Right lobe of liver (tissue), 6 donors: ENCODE measurements at places on chromosomes 11 and 22. TPM values are rescaled to one million over a fixed set of nuclear protein-coding genes. Genes with fewer than 3 reads are reported as not detected.

DNA sequence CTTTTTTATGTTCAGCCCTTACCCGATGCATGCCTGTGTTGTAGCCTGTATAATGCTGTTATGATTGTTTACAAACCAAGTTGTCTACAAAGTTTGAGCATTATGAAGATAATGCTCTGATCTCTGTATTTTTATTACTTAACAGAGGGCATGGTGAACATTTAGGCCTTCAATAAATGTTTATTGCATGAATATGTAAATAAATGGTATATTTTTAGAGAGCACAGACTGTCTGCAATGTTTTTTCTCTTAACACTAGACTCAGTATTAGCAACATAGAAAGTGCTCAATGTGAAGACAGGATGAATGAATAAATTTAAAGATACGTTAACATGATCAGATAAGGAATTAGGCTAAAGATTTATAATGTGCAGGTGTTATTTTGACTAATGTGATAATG, 130.9 kb downstream of the UVRAG start:
- no peak for DNase-seq

- no peak for DNase-seq
Observed at GRCh38 chr11:75342966-75343870, 8.2 kb downstream of the ARRB1 start.

- no peak for DNase-seq
Observed at GRCh38 chr22:39979048-39979447, 15.7 kb upstream of the FAM83F start.

- no peak for DNase-seq
Observed at GRCh38 chr11:80388130-80388529, 947.3 kb upstream of the TENM4 start.

GRCh38 chr11:65489035-65489705, 9.7 kb upstream of the MALAT1 start:
- DNase-seq, result peak; percentile 57

DNA sequence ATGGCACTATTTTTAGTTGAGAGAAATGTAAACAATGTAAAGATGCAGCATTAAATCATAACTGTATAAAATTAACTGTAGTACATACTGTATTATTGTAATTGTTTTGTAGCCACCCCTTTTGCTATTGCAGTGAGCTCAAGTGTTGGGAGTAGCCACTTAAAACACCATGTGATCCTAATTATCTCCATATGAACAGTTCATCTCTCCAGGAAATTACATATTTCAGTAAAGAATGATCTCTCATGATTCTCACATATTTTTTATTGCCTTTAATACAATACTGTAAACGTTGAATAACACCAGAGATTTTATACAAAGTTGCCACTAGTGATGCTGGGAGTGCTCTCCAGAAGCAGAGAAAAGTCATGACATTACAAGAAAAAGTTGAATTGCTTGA, 1768.6 kb downstream of the LRRC4C start:
- DNase-seq, result no peak

DNA sequence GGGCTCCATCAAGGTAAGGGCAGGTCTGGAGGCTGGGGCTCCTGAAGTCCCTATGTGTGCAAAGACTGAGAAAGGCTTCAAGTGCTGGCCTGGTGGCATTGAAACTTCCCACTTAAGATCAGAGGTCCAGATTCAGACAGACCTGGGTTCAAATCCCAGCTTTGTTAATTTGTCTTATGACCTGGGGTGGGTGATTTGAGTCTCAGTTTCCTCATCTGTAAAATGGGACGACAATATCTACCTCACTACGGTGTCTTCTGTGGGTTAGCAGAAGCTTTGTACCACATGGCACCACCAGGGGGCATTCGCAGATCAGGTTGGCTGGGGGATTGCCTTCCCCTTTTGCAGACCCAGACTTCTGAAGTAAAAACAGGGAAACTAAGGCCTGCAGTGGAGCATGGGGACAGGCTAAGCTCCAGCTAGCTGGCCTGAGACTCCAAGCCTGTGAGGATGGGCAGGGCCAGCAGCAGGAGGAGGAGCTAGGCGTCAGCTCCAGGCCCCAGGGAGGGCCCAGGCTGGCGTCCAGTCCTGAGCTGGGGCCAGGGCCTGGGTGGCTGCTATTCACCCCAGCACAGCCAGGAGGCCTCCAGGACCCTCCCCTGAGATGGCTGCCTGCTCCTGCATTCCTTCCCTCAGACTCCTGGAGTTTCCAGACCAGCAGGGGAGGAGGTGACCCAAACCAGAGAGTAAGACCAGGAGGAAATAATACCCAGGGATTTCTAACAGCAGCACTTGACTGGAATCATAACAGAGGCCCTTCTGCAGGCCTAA, 1.5 kb downstream of the CASTOR1 start:
- DNase-seq, result peak; percentile 87

DNA sequence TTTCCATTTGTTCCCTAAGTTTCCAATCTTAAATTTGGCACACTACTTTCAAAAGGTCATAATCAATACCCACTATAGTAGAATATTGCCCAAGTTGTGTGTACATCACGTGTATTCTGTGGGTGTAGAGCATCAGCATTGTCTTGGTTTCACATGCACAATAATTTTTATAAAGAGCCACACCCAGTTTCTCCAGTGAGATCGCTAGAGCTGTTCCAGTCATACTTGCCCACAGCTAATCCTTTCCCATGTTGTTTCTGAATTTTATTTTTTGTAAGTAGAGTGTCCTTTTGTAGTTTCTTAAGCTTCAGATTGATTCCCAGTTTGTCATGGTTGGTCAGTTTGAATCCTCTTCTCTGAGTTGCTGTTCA, 13.7 kb downstream of the FAM118B start:
- DNase-seq, result no peak

DNA sequence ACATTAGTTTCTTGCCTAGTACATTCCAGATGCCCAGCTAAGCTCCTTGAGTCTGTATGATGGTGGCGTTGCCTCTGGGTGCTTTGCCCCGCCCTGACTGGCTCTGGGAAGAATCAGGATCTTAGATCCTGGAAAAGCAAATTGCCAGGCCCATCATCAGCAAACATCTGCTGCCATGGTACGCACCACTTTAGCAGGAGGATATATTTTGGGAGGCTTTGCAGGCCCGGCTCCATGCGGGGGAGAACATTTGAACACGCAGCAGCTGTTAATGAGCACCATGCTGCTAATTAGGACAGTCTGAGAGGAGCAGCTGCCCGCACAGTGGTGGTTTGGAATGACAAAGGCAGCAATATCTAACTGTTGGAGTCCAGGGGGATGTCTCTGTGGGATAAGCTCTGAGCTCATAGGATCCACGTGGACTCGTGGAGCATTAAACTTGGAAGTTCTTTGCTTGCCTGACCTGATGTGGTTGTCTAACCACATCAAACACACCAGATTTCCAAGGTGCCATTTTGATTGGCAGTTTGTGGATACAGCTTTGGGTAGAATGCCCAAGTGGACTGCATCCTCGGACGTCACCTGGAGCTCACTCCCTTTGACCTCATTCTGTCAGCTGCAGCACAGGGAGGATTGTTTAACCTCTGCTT, 217.0 kb upstream of the ZBED5 start:
- DNase-seq, result no peak

DNA sequence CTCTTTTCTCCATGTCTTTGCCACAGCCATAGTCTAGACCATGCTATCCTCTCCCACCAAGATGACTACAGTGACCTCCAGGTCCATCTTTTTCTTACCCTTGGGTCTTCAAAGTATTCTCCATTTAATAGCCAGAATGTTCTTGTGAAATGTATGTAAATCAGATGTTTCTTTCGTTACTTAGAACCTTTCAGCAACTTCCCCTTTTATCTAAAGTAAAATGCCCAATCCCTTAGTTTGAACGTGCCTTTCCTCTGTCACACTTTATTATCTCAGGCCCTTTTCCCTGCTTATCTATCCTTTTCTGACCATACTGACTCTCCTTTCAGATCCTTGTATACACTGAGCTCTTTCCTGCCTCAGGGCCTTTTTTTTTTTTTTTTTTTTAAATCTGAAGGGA, 17.9 kb downstream of the RBM4B start:
- no peak for DNase-seq

LIF gene
- total RNA-seq, result not detected

GLYAT gene
- 65.0 TPM for total RNA-seq

OR6A2 gene
- not detected for total RNA-seq

KMT5B gene
- total RNA-seq, result 18.9 TPM

MTFP1 gene
- 12.6 TPM for total RNA-seq
